ENCODE measurements at places on chromosomes 1 and 21. TPM values are rescaled to one million over a fixed set of nuclear protein-coding genes. Genes with fewer than 3 reads are reported as not detected.

RNU1-4 gene
- total RNA-seq: under 0.01 TPM

- DNase-seq: no peak
These were observed 17.4 kb downstream of the FMN2 start for GRCh38 chr1:240109130-240109529.

- DNase-seq: no peak
These were observed 8.8 kb downstream of the NCMAP start for GRCh38 chr1:24564695-24565094.

CFHR4 gene
- not detected for total RNA-seq

DNA sequence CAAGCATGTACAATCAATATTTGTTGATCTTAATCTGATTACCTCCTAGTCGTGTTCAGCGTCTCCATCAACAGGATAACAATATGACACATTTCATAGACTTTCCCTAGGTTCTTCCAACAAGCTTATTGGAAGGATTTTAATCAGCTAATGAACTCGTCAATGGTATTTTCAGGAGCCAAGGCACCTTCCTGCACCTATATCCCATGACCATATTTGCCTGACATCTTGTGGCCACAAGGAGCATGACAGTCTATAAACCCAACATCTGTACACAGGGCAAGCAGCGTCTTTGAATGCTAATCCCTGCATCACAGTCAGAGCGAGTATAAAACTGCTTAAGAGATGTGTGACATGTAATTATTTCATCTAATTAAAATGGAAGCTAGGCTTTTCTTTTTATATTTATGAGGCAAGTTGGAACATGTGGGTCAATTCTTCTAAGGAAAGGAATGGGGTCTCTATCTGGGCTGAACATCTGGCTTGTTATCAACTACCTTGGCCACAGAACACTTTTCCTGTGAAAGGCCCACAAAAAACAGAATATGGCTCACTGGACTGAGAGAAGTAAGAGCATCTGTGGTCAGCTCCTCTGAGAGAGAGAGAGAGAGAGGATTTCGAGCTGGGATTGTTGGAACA, 388.8 kb downstream of the NTNG1 start:
- peak; percentile 58 for DNase-seq
